Stimulated activated CD8-positive, alpha-beta memory T cell treated with anti-CD3 and anti-CD28 coated beads, Interleukin-15, amount 100 ng/mL, for 48 hours (primary cell): ENCODE measurements at places on chromosomes 4 and X.

DNA sequence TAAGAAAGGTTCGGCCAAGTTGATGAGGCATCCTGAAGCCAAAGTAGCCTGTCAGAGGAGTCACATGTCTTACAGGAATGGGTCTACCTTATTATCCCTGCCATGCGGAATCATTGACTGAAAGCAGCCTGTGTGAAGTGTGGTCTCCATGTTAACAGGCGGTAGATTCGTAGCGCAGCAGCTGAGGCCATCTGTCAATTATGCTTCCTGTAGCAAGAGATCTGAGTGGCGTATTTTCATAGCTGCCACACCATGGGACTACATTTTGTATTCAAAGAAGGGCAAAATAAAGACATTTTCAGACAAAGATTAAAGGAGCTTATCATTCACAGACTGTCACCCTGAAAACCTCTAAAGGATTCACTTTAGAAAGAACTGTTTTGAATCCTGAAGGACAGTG is 11.2 kb upstream of the MED14 start:
- DNase-seq, result no peak

- no peak for DNase-seq
Measured at GRCh38 chr4:55087009-55087912, 38.1 kb downstream of the KDR start.

DNA sequence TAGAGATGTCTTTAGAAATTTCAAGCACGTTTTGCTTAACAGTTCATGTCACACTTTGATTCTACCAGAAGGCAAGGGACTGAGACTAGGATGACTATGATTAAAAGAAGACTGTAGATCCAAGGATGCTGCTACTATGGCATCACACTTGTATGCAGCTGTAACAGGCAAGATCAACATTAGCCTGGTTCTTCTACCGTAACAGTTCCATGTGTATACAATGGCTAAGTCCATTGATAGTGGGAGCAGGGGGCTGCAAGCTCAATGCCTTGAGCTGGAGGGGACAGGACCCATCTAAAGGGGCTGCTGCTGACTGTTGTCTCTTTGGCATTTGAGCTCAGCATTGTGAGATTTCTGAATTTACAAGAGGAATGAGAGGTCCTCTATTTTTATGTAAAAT is 212.0 kb downstream of the APBB2 start:
- no peak for DNase-seq

DNA sequence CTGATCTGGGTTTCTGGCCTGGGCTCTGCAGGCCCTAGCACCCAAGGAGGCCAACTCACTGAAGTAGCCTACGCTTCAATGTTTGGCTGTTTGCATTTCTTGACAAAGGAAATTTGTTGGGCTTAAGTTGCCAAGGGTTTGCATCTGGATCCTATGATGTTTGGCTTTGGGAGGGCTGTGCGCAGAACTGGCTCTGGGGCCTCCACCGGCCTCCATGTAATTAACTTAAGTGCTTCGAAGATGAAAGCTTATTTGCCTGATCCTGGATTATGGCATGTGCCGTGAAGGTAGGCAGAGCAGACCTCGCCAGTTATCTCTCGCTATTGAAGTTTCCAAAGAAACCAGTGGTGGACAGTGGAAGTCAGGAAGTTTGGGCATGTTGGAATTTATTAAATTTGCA is 124.3 kb upstream of the STX18 start:
- DNase-seq, result no peak

DNA sequence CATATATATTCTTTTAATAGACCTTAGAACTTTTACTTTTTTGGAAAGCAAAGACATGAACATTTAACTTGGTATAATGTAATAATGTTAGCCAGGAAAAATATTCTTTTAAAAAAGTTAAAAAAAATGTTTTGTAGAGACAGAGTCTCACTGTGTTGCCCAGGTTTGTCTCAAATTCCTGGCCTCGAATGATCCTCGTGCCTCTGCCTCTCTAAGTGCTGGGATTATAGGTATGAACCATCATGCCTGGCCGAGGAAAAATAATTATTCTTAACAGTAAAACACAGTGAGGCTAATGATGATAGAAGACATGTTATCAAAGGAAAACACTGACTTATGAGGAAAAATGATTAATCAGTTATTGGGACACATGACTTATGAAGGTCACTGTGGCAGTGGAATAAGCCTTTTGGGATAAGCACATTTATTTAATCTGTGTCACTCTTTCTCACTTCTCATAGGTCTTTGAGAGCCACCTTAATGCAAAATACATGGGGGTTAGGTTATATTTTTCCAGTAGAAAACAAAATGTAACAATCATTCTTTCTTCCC is 6.0 kb upstream of the BMP2K start:
- no peak for DNase-seq

GRCh38 chr4:168557658-168558057 is 60.8 kb downstream of the PALLD start:
- DNase-seq, result no peak

DNA sequence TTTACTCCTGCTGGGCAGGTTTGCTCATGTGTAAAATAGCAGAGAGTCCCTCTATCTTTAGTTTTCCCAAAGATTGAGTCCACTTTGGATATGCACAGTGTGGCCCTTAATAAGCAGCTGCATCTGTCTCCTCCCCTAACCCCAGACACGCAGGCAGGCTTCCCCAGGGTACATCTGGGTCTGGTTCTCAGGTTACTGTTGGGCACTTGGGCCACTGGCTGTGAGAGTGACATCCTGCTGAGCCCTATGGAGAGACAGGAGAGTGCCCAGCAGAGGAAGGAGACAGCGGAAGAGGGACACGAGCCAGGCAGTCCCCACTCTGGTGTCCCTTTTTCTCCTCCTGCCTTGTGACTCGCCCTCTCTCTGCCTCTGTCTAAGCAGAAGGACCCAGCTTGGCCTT is 16.0 kb downstream of the XK start:
- no peak for DNase-seq

DNA sequence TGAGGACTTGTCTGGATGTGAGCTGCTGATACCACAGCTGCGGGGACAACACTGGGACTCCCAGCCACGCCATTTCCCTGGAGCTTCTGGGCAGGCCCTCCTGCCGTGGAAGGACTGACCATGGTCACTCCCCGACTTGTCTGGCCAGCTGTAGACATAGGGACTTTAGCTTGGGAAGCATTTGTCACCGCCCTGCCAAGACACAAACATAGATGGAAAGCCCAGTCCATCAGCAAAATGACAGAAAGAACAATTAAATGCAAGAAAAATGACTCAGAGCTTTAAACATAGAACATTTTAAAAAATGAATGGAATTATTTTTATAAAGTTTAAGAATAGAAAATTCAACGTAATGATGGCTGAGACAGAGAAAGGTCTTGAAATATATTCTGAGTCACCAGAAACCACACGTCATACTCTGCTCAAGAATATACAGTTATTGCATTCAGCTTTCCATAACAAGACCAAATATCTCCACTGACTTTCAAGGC is 107.6 kb upstream of the CBR4 start:
- DNase-seq, result no peak

DNA sequence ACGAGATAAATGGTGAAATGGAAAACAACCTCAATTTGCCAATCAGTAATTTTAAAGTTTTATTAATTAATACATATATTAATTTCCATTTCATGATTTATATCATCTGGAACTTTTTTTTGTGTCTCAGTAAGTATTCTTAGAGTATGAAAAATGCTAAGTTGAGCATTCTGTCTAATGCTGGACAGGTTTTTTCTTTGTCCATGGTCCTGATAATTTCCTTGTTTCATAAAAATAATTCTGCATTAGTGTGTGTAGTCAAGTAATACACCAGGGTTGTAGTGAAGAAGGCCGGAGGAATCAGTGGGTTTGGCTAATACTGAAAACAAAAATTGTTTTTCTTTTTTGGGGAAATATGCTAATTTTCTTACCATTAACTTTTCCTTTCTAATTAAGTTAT is 9.9 kb downstream of the ANAPC4 start:
- no peak for DNase-seq

- peak; percentile 18 for DNase-seq
Measured at GRCh38 chr4:105060628-105061027, 86.0 kb upstream of the TET2 start.

DNA sequence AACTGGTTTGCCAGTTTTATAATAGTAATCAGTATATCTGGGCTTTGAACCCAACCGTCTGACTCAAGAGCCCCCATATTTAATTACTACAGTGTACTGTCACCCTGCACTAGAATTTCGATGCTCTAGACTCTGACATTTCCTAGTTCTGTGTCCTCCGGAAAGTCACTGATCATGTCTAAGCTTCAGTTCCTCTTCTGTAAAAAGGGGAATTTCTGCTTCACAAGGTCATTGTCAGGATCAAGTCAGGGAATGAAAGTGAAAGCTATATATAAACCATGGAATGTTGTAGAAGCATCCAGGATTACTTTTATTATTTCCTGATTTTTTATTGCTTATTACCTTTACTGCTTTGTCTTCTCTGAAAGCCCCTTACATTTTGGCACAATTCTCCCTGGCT is 4.0 kb upstream of the KCNIP4 start:
- DNase-seq, result no peak

DNA sequence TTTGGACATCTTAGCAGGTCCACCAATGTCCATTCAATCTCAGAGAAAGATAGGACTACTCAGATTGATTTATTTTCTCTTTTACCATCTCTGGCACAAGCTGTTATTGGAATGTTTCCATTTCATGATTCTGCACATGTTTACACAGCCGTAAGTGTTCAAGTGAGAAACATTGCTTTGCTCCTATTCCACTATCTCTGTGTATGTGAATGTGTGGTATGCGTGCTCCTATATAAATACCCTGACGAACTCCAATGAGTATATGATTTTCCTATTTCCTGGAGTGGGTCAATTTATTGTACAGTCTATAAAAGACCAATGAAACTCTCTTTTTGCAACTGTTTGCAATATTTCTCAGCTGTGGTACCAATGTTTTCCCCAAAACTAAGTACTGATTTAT is 221.0 kb upstream of the GALNT7 start:
- no peak for DNase-seq

DNA sequence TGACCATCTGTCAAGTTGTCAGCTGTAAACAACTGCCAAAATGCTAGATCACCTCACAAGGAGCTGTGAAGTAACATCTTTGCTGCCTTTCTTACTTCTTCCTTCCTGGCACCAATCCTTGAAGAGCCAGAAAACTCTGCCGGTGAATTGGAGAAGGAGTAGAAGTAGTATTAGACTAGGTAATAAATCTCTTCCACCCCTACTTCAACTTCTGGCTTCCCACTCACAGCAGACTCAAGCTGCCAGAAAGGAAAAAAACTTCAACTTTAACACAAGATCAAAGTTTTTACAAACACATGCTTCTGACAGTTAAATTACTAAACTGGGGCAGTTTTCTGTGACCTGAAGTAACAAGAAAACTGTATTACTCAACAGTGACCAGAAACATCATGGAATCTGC is 164.7 kb upstream of the SLC7A11 start:
- DNase-seq, result no peak

- DNase-seq, result no peak
Measured at GRCh38 chr4:72006586-72006985, 25.2 kb upstream of the NPFFR2 start.

DNA sequence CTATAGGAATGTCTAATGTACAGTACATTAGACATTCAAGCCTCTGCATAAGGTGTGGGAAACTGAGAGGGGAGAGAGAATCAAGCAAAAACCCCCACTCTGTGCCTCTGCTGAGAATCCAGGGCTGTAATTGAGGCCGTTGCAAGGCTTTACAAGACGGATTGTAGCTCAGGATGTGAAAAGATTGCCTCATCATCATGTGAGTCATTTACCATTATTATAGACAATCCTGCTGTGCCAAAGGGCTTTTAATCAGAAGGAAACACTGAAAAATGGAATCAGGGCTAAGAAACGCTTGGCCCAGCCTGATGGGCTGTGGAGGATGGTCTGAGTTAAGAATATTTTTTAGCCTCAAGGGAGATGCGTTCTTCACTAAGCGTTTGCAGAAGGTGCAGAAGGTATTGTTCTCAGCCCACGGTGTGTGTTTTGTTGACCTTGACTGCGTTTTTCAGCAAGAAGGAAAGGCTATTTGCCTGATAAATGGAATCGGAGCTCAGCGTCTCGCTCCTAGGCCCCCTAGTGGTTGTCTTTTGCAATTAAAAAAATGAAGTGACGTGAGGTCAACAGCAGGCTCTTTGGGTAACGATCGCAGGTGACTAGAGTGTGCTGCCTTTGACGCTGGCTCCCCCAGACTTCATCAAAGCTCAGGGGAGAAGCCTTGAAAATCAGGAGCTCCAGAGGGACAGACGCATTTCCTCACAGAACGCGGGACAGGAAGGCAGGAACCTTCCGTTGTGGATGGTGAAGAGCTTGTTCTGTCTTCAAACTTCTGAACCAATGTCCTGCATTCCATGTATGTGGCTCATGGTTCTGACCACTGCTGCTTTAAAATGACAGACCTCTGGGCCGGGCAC is 18.1 kb upstream of the CHRNA9 start:
- peak; percentile 36 for DNase-seq

- no peak for DNase-seq
Measured at GRCh38 chrX:65750674-65751469, 83.4 kb downstream of the MSN start.

DNA sequence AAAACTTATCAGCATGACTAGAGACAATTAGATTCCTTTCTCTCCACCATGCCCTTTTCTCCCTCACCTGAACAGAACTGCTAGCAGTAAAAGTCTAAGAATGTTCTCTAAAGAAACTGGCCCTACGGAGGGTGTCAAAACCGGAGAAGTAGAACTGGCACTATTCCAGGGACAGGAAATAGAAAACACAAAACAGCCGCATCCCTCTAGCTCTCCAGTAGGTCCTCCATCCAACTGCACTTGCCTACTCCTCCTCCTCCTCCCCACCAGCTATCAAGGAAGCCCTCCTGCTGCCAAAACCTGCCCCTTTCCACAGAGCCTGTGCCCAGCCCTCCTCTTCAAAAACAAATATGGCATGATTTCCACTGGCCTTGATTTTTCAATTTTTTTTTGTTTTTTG is 28.4 kb downstream of the FUNDC1 start:
- DNase-seq, result no peak

DNA sequence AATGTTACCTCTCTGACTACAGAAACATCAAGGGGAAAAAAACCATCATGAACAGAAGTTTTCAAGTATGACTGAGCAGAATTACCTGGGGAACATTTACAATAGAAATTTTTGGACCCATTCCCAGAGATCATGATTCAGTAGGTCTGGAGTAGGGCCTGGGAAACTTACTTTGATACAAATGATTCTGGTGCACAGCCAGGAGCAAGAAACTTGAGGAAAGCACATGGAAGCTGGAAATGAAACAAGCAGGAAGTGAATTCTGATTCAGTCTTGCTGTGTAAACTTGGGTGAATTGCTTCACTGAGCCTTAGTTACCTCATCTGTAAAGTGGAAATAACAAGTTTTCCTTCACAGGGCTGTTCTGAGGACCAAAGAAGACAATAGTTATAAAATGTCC is 192.5 kb upstream of the TAPT1 start:
- no peak for DNase-seq

DNA sequence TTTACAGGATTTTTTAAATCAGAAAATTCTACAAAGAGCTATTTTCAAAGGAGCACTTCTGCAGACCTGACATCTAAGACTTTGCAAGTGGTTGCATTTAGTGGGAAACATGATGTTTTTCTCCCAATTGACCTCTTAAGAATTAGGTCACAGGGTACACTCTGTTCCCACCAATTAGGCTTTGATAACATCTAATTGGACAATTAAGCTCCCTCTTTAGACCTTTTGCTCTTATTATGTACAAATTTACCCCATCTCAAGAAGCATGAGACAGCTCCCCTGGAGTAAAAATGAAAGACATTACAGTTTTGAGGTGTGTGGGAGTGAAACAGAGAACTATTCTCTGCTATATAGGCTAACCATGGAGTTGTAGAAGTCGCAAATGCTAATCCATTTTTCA is 31.8 kb upstream of the AGA start:
- no peak for DNase-seq

- no peak for DNase-seq
Measured at GRCh38 chrX:10702031-10702430, 81.6 kb upstream of the MID1 start.
